Right kidney (tissue), 9 donors: ENCODE measurements at places on chromosomes 2 and 18.

GRCh38 chr2:130355172-130355577 lies 681 bp upstream of the PTPN18 start:
- no peak for DNase-seq

DNA sequence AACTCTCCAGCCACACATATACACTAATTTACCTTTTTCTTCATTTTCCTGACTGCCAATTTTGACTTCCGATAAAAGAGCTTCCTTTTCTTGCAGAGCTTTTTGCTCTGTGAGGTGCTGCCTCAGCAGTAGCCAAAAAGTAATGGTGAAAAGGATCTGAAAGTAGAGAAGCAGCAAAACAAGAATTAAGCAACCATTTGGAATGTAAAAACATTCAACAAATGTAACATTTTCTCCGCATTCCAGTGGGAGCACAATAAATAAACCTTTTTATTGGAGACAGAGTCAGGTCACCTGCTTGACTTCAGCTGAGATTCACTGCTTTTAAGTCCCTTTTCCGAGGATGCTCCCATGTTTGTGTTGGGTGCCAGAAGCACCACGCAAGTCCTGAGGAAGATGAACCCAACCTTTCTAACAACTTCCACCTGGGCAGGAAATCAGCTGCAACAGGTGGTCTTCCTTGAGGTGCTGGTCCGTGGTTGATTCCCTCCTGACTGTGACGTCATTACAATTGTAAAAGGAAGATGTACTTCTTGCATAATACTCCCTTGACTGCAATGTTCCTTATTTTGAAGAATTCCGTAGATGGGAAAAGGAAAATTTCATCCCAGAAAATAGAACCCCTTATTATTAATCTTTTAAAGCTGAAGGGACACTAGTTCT lies 265.5 kb downstream of the NAPG start:
- no peak for DNase-seq

DNA sequence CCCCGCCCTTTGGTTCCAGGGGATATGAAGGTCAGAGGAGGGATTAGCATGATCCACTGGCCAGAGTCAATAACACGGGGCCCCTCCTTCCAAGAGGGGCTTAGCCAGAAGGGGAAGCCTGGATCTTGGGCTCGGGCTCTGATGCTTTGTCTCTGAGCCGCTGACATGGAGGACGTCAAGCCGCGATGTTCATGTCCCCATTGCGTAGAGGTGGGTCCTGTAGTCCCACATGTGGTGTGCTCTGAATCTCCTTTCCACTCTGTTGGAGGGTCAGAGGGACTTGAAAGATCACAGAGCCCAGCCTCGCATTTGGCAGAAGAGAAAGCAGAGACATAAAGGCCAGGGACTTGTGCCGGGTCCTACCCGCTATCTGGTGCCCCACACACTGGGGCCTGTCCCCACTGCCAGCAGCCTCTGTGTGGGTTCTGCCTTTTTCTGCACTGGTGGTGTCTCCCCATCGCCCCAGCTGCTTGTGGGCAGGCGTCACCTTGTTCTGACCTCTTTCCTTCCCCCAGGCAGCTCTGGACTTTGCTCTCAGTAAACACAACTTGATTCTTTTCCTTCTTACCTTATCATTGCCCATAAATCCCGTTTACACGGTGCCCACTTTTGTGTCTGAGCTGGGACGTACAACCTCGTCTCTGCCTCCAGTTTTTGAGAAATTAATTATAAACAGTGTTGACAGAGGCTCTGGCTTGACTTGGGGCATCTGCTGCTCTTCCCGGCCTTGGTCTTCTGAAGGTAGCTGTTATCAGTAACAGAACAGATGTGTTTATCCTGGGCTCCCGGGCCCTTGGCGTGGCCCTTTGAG lies 48.8 kb downstream of the SH3BP4 start:
- DNase-seq, result no peak

DNA sequence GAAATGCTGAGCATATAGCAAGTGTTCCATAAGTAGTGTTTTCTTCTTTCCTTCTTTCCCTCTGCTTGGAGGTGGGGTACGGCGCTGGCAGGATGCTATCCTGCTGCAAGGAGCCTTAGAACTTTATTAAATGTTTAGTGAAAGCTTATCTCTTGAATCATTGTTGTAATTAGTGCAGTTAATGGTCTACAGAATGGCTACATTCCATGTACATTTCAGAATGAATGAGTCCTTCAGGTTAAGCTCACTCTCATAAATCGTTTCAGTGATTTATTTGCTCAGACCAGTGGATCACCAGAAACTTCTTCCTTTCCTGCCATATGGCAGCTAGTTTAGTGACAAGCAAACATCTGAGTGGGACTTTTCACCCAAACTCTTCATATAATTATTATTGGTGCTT lies 3.3 kb upstream of the YWHAQ start:
- no peak for DNase-seq

DNA sequence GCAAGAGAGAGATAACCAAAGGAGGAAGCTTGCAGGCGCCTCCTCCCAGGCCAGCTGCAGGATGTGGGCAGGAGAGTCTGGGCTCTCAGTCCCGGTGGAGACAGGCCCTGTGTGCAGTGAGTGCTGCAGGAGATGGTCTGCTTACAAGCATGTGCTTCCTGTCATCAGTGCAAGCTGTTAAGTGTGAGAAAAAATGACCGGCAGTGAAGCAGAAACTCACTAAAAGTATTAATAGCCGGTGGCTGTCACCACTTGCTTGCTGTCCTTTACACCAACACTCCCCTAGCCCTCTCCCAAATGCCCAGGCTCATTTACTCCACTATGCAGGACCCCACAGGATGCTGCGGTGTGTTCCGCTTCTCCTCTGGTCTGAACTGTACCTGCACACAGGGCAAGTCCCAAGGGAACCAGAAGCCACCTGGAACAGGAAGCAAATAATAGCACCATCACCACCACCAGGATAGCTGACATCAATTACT lies 435.6 kb upstream of the HS6ST1 start:
- no peak for DNase-seq
